ENCODE measurements at places on chromosomes 1 and 21. TPM values are rescaled to one million over a fixed set of nuclear protein-coding genes. Genes with fewer than 3 reads are reported as not detected.

- H3K36me3 ChIP-seq: no peaks in the 10 kb centered on the region
- no peak overlapping the region for H3K4me3 ChIP-seq
- no peaks in the 10 kb centered on the region for H3K27me3 ChIP-seq
- no peaks in the 10 kb centered on the region for H3K4me1 ChIP-seq
Measured at GRCh38 chr1:80056179-80056578, 1049.6 kb upstream of the ADGRL4 start.

DNA sequence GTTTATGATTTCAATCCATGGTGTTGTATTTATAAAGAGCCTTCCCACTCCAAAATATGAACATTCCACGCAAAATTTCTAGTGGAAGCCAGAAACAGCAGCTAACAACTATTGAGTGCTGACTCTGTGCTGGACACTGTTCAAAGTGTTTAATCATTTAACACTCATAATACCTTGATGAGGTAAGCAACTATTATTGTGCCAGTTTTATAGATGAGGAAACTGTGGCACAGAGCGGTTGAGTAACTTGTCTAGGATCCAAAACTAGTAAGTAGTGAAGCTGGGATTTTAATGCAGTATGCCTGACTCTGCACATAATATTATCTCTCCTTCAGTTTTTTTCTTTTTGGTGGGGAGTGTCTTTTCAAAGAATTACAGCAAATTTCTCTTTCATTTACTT lies 228.3 kb downstream of the SLC35F3 start:
- no peaks in the 10 kb centered on the region for H3K27me3 ChIP-seq
- H3K27ac ChIP-seq: no peak overlapping the region
- no peak for DNase-seq

DNA sequence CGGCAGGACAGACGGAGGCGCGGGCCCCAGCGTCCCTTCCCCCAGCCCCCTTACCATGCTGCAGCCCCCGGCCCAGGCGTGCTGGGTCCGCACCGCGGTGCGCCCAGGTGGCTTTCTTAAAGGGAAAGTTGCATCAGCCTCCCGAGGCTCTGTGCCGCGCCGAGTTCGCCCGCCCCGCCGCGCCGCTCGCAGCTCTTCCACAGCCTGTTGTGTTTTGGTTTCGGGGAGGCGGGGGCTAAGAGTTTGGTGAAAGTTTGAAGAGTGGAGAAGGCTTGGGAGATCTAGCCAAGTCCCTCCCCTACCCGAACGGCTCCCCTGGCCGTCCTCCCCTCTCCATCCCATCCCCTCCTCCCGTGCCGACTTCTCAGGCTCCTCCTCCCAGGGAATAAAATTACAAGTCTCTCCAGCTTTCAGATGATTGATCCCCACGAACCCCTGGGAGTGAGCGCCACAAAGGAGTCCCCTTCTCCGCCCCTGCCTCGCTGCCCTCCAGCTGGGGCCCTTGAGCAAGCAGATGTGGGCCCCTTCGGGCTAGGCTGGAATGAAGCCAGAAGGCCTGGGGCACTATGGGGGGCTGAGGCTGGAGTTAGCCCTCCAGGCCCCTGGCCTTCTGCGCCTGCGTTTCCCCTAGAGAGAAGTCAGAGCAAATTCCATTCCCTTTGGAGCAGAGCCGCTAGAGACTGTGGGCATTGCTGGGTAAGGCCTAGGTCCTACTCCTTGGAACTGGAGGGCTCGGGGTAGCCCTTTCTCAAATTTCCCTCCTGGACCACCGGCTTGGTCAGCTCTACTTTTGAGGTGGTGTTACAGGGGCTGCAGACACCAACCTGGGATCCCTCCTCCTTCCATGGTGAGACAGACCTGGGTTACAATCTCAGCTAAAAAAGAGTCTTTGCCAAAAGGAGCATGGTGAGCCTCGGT lies at the start of gene SLC6A9:
SLC6A9 (minus strand) TSS at position 211 of the 918 bp plus-strand sequence. CDS start 7,185 bp downstream, outside the sequence.
- H3K27ac ChIP-seq: peak within 1 kb of the TSS; percentile 60
- no peaks in the 10 kb centered on the region for H3K4me1 ChIP-seq
- H3K4me3 ChIP-seq: peak within 1 kb of the TSS; percentile 69
- H3K36me3 ChIP-seq: no peaks in the 10 kb centered on the region

GRCh38 chr21:21162786-21163185 lies 164.6 kb downstream of the NCAM2 start:
- H3K27ac ChIP-seq: no peak overlapping the region
- no peak overlapping the region for H3K4me3 ChIP-seq
- DNase-seq: no peak
- no peaks in the 10 kb centered on the region for H3K27me3 ChIP-seq
- H3K36me3 ChIP-seq: no peaks in the 10 kb centered on the region
- H3K4me1 ChIP-seq: no peaks in the 10 kb centered on the region

DNA sequence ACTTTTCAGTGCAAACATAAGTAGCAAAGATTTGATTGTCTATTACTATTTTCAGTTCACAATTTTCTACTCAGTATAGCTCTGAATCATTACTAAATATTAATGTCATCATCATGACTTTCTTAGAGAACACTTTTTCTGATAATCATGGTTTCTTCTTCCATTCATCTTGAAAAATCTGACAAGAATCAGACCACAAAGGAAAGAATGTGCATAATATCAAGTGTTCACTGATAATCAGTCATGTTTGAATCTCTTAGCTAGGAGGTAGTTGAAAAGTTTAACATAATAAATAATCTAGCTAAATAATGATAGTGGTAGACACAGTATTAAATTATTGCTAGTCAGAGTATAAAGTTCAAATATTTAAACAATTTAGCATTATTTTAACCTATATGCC lies 133.2 kb downstream of the BRINP3 start:
- no peaks in the 10 kb centered on the region for H3K4me1 ChIP-seq
- no peak overlapping the region for H3K27ac ChIP-seq
- no peak for DNase-seq

DNA sequence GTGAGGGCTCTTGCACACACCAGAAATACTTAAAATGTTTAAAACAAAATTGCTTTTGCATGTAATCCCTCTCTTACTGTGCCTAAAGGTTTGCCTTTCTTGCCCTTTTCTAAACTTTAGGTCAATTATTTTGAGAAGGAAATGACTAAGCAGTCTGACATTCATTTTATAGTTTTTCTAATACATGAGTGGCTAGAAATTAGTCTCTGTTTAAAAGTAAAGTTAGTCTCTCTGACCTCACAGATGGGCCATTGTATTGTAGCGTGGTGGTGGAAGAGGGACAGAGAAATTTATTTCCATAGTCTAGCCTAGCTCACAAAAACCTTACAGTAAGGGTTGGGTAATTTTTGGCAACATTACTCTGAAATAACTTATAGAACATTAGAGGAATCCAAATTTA lies 3.6 kb upstream of the COL11A1 start:
- no peaks in the 10 kb centered on the region for H3K27me3 ChIP-seq
- no peak overlapping the region for H3K27ac ChIP-seq
- DNase-seq: no peak
- H3K4me1 ChIP-seq: no peaks in the 10 kb centered on the region

- no peaks in the 10 kb centered on the region for H3K27me3 ChIP-seq
- peak overlapping the region; percentile 60 for H3K27ac ChIP-seq
- DNase-seq: peak; percentile 90
- H3K36me3 ChIP-seq: no peaks in the 10 kb centered on the region
- H3K4me3 ChIP-seq: no peak overlapping the region
Measured at GRCh38 chr1:2192031-2192995, 2.3 kb downstream of the FAAP20 start.

GRCh38 chr1:83998205-83998497 lies 781 bp downstream of the TTLL7 start:
- peaks cover 6% of the 10 kb centered on the region for H3K4me1 ChIP-seq
- H3K4me3 ChIP-seq: peak overlapping the region; percentile 62
- no peaks in the 10 kb centered on the region for H3K27me3 ChIP-seq

- peaks cover 8% of the 10 kb centered on the region for H3K4me1 ChIP-seq
- no peak overlapping the region for H3K4me3 ChIP-seq
- H3K36me3 ChIP-seq: no peaks in the 10 kb centered on the region
- DNase-seq: no peak
- no peak overlapping the region for H3K27ac ChIP-seq
Measured at GRCh38 chr1:212601524-212601923, 7.0 kb upstream of the ATF3 start.

DNA sequence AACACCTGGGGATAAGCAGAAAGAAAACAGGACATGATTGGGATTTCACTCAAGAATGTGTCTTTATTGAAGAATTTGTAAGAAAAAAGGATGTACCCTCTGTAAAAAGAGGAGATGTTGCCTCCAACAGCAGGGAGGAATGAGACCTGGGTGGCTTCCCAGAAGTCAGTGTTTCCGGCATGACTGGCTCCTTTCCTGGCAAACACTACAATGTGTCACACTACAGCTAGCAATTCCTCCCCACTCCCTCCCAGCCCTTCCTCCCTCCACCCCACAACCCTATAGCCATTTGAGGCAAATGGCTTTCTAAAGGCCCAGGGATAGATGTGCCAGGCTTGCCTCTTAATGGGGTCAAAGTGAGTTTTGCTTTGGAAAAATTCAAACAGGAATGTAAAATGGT lies 11.5 kb upstream of the COL8A2 start:
- no peaks in the 10 kb centered on the region for H3K4me1 ChIP-seq
- H3K27me3 ChIP-seq: no peaks in the 10 kb centered on the region
- no peaks in the 10 kb centered on the region for H3K36me3 ChIP-seq
- H3K4me3 ChIP-seq: no peak overlapping the region
- DNase-seq: no peak
- peak overlapping the region; percentile 70 for H3K27ac ChIP-seq

DNA sequence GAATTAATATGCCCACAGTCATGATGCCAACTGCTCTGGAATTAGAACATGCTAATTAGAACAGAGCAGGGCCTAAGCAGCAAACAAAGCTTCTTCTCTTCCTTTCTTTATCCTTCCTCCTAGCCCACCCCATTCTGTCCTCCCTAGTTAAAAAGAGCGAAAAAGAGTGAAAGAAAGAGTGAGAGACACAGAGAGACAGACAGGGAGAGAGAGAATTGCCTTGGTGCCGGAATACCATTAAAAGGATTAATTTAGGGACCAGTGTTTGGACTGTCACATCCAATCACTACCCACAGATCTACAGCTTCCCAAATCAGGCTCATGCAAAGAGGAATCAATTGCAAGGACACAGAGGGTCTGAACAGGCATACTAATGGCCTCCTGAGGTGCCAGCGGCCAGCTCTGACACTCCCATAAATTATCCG lies 7.0 kb downstream of the ERI3 start:
- peaks cover 6% of the 10 kb centered on the region for H3K4me1 ChIP-seq
- no peak for DNase-seq
- no peaks in the 10 kb centered on the region for H3K27me3 ChIP-seq
- no peaks in the 10 kb centered on the region for H3K36me3 ChIP-seq
- no peak overlapping the region for H3K4me3 ChIP-seq

DNA sequence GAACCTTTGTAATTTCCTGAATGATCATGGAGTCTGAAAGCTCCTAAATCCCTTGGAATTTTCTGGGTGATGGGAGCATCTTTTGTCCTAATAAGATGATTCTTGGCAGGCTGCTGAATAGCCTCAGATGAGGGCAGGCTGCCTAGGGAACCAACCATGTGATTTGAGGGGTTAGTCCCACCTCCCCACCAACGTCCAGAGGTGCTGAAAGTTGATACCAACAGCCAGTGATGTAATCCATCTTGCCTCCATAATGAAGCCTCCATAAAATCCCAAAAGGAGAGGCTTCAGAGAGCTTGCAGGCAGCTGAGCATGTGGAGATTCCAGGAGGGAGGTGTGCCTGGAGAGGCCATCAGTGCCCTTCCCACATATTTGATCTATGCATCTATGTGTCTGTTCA lies 43.7 kb downstream of the GTF2B start:
- H3K4me1 ChIP-seq: no peaks in the 10 kb centered on the region
- peaks cover 3% of the 10 kb centered on the region for H3K36me3 ChIP-seq
- no peak overlapping the region for H3K27ac ChIP-seq
- H3K4me3 ChIP-seq: no peak overlapping the region
- no peak for DNase-seq
- H3K27me3 ChIP-seq: no peaks in the 10 kb centered on the region

DNA sequence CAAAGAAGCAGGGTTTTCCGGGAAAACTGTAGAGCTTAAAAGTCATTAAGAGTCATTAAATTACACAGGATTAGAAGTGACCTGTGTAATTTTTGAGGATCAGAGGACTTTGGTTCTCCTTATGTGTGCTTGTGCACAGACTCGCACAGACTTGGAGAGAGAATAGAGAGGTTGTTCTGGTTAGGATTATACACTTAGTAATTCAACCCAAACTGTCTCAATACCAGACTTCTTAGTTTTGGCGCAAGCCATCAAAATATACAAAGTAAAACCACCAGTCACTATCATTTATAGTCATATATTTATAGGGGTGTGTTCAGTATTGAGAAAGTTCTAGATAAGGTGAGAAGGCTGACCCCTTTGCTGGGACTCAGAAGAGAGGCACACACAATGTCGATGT lies 112.3 kb downstream of the HLX start:
- H3K4me3 ChIP-seq: no peak overlapping the region
- H3K27ac ChIP-seq: no peak overlapping the region
- DNase-seq: no peak
- peaks cover 8% of the 10 kb centered on the region for H3K4me1 ChIP-seq

DNA sequence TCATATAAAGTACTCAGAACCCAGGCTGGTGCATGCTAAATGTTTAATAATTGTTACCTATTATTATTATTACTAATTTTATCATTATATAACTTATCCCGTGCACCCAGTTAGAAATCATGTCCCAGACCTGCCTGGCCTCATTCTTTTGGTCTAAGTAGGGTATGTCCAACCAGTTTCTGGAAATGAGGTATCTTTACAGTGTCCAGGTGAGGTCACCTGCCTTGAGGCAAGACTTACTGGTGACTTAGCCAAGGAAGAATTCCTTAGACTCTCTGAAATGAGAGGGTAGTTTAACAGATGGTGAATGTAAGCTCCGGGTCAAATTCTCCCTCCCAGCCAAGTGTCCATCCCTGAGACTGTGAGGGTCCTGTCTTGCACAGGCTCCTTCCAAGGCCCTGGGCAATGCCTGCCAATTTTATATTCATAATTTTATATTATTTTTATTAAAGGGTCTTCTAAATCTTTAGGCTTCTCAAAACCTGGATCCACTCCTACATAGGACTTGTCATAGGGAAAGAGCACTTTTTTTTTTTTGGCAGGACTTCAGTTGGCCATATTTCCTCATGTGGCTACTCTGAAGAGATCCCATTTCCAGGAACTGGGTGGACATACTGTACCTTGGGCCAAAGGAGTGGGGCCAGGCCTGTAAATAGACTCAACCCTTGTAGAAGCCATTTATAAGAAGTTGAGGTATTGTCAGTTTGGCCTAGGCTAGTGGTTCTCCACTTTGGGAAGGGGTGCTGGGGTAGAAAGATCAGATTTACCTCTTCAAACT lies 96.7 kb upstream of the KCNA3 start:
- peaks cover 16% of the 10 kb centered on the region for H3K27me3 ChIP-seq
- DNase-seq: no peak
- H3K4me3 ChIP-seq: no peak overlapping the region
- no peak overlapping the region for H3K27ac ChIP-seq

- no peaks in the 10 kb centered on the region for H3K4me1 ChIP-seq
- H3K27ac ChIP-seq: no peak overlapping the region
- H3K4me3 ChIP-seq: no peak overlapping the region
- no peaks in the 10 kb centered on the region for H3K36me3 ChIP-seq
- DNase-seq: no peak
Measured at GRCh38 chr1:241390526-241390925, 33.5 kb upstream of the RGS7 start.

GRCh38 chr1:23593042-23593521 lies 33.8 kb upstream of the ID3 start:
- no peak overlapping the region for H3K27ac ChIP-seq
- no peaks in the 10 kb centered on the region for H3K27me3 ChIP-seq
- H3K36me3 ChIP-seq: no peaks in the 10 kb centered on the region
- no peak for DNase-seq
- peaks cover 3% of the 10 kb centered on the region for H3K4me1 ChIP-seq
- no peak overlapping the region for H3K4me3 ChIP-seq

EDARADD gene
- total RNA-seq: 2.3 TPM

S100A7A gene
- not detected for total RNA-seq

STUM gene
- 0.51 TPM for total RNA-seq

SLAMF8 gene
- 5.2 TPM for total RNA-seq

TNNI3K gene
- total RNA-seq: not detected

IQGAP3 gene
- 1.0 TPM for total RNA-seq

NPHS2 gene
- total RNA-seq: not detected

CD1B gene
- total RNA-seq: not detected

LINGO4 gene
- total RNA-seq: 0.40 TPM

RASSF5 gene
- total RNA-seq: 23.7 TPM

CNN3 gene
- total RNA-seq: 210 TPM

All from lung (tissue), 17 donors.